ENCODE measurements at places on chromosomes 3 and 15. TPM values are rescaled to one million over a fixed set of nuclear protein-coding genes. Genes with fewer than 3 reads are reported as not detected.

TTC21A gene
- total RNA-seq = 2.1 TPM

SLC15A2 gene
- total RNA-seq = 0.78 TPM

KLHL6 gene
- total RNA-seq = 10.9 TPM

HDC gene
- total RNA-seq = 494 TPM

SCN11A gene
- total RNA-seq = not detected

- H3K36me3 ChIP-seq = peaks cover 55% of the 10 kb centered on the region
- H3K4me3 ChIP-seq = no peak overlapping the region
- H3K27ac ChIP-seq = no peak overlapping the region
- H3K4me1 ChIP-seq = no peaks in the 10 kb centered on the region
Measured at GRCh38 chr3:100730524-100730923, 21.2 kb downstream of the TFG start.

GRCh38 chr3:16286751-16287543, 21.9 kb downstream of the OXNAD1 start:
- peak overlapping the region; percentile 35 for H3K4me3 ChIP-seq
- peaks cover 2% of the 10 kb centered on the region for H3K36me3 ChIP-seq
- DNase-seq = no peak

- no peak overlapping the region for H3K4me3 ChIP-seq
- H3K4me1 ChIP-seq = peaks cover 2% of the 10 kb centered on the region
- no peak for DNase-seq
- no peaks in the 10 kb centered on the region for H3K36me3 ChIP-seq
Measured at GRCh38 chr15:73894133-73894814, 20.9 kb downstream of the TBC1D21 start.

DNA sequence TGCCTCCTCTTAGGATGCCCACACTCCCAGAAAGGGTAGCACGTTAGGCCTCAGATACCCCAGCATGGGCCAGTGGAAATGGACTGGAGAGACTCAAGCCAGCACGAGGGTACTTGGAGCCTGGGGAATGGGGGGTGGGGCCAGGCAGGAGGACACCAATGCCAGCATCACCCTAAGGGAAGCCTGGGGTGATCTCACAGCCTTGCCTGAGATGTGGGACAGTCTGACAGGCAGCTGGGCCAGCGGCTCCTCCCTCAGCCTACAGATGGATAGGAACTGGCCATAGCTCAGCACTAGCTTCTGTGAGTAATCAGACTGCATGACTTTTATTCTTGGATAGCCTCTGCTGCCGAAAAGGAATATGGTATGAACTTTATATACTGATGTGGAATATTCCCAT, 59.6 kb upstream of the MRPS22 start:
- H3K4me1 ChIP-seq = no peaks in the 10 kb centered on the region
- H3K4me3 ChIP-seq = no peak overlapping the region
- no peak for DNase-seq
- H3K27ac ChIP-seq = no peak overlapping the region

DNA sequence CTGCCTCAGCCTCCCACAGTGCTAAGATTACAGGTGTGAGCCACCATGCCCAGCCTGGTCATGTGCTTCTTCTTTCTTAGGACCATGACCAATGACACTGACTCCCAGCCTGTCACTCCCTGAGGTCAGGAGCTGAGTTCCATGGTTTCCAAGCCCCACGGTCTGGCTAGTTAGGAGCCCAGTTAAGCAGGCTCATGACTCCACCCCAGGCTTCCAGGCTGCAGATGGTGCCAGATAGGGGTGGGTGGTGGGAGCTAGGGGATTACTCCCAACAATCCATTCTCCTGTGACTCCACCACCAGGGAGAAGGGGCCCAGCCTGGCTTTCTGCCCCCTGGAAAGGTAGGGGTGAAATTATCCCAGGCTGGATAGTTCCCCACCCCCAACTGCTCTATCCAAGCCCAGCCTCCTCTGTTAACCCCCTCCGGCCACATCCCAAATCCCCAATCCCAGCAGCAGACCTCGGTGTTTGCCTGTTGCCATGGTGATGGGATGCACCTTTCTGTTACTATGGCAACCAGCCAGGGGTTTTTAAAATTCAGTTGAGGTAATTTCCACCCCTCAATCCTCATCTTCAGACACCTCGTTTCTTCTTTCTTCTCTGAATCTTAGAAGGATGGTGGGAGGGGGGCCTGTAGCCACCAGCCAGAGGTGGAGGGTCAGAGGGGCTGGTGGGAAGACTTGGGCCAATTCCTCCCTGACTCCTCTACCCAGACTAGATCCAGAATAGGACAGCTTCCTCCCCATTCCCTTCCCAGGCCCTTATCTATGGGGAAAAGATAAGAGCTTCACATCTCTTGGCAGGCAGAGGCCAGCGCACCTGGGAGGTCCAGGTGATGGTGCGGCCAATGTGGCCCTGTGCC, 22.5 kb upstream of the SEMA3F start:
- H3K27me3 ChIP-seq = no peaks in the 10 kb centered on the region
- no peak overlapping the region for H3K4me3 ChIP-seq
- H3K4me1 ChIP-seq = no peaks in the 10 kb centered on the region
- no peak overlapping the region for H3K27ac ChIP-seq
- no peaks in the 10 kb centered on the region for H3K36me3 ChIP-seq

GRCh38 chr15:67061811-67062368, 3.5 kb upstream of the SMAD3 start:
- no peak overlapping the region for H3K4me3 ChIP-seq
- H3K27ac ChIP-seq = no peak overlapping the region
- DNase-seq = no peak
- no peaks in the 10 kb centered on the region for H3K36me3 ChIP-seq

- peak; percentile 86 for DNase-seq
- peak overlapping the region; percentile 87 for H3K27ac ChIP-seq
- peak overlapping the region; percentile 80 for H3K4me3 ChIP-seq
- peaks cover 5% of the 10 kb centered on the region for H3K36me3 ChIP-seq
Measured at GRCh38 chr3:53890726-53891475, 758 bp downstream of the SELENOK start.
